ENCODE measurements at places on chromosomes 3 and 15.

DNA sequence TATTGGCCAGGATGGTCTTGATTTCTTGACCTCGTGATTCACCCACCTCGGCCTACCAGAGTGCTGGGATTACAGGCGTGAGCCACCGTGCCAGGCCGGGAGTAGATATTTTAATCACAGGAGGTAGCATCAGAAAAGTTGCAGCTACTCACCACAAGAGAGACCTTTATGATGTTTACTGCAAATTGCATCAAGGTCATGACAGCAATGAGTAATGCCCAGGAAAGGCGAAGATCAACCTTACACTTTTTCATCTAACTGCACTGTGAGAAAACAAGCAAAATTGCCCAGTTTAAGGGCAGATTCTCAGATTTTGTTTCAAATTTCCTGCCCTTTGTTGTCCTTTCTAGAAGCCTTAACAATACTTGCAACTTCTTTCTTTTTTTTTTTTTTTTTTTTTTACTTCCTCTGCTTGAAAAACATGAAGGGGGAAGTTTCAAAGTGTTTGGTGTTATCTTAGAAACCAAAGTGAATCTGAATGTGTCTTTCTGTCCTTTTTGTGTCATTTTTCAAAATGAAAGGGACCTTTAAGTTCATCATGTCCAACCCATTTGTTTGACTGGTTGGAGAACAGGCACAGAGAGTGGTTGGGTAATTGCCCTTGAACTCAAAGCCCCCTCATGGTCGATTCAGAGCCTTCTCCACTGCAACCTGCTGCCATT, 25.0 kb downstream of the TGFBR2 start:
- DNase-seq = peak; percentile 90

DNA sequence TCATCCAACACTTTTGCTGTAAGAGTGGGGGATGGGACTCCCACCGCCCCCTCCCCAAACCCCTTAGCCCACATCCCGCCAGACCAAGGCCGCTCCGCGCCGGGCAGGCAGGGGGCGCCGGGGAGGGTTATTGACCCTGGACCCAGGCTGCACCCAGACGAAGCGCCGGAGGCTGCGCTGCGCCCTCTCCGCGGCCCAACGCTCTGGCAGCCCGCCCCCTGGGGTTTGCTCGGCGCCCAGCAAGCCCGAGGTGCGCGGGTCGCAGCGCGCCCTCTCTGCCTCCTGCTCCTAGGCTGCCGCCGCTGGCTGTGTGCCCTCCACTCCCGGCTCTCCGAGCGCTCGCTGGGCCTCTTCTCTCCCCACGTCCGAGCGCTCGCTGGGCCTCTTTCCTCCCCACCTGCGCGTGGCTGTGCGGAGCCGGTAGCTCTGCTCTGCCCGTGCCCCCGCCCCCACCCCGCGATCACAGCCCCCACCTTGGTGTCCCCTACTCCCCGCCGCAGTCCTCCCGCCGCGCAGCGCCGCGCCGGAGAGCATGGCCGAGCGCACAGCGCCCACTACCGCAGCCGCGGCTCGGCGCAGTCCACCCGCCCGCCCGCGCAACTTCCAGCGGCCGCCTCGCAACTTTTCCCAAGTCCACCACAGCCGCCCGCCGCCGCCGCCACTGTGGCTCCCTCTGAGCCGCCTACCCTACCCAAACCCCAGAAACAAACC, 1.2 kb downstream of the MECOM start:
- DNase-seq = no peak

GRCh38 chr3:42635111-42635510, 18.4 kb upstream of the ZBTB47 start:
- DNase-seq = no peak

- no peak for DNase-seq
Measured at GRCh38 chr3:197880491-197881269, 69.3 kb upstream of the RPL35A start.

- DNase-seq = no peak
Measured at GRCh38 chr15:72200395-72201237, 3.0 kb upstream of the GRAMD2A start.

GRCh38 chr3:190155752-190156151, 35.1 kb upstream of the P3H2 start:
- DNase-seq = no peak

- DNase-seq = no peak
Measured at GRCh38 chr3:110821586-110821985, 250.0 kb upstream of the NECTIN3 start.
